Fibroblast of skin of back (primary cell): ENCODE measurements at places on chromosomes 1 and 21.

- DNase-seq, result peak; percentile 50
Observed at GRCh38 chr1:79792219-79792930, 785.8 kb upstream of the ADGRL4 start.

GRCh38 chr1:24931468-24932231 is 1.6 kb upstream of the RUNX3 start:
- DNase-seq, result no peak

DNA sequence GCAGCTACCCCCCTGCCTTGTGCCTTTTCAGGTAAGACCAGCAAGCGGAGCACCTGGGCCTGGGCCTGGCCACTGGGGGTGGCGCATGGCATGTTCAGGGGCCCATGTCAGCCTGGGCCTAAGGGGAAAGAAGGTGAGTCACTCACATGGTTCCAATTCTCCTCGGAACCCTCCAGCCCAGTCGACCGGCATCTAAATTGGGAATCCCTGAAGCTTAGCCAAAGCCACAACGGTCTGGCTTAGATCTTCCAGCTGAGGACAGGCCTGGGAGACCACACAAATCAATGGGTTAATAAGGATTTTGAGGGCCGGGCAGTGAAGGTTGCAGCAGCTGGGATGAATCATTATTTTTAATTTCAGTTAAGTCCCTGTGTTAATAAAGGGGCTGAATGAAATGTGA is 145.1 kb upstream of the SMYD2 start:
- DNase-seq, result no peak

DNA sequence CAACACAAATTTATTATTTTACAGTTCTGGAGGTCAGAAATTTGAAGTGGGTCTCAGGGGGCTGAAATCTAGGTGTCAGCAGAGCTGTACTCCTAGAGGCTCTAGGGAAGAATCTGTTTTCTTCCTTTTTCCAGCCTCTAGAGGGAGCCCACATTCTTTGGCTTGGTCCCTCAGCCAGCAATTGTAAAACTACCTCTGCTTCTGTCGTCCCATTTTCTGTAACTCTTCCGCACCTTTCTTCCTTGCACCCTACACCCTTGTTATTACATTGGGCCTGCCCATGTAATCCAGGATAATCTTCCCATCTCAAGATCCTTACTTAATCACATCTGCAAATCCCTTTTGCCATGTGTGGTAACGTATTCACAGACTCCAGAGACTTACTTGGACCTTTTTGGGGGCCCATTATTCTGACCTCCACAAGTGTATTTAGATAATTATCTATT is 24.8 kb upstream of the THEM4 start:
- DNase-seq, result peak; percentile 62

GRCh38 chr1:153978274-153978909 is 918 bp upstream of the JTB start:
- no peak for DNase-seq

- DNase-seq, result no peak
Observed at GRCh38 chr1:216114180-216114579, 309.1 kb downstream of the USH2A start.
